ENCODE measurements at places on chromosomes 13 and 19. TPM values are rescaled to one million over a fixed set of nuclear protein-coding genes. Genes with fewer than 3 reads are reported as not detected.
A peak's percentile ranks its signal among the peaks of the same experiment; 100 is the strongest.

Gene ZNF177
- 8.6 TPM for total RNA-seq

Gene MISP3
- total RNA-seq = 0.21 TPM

Gene MYH14
- total RNA-seq = 15.5 TPM

Gene ZNF627
- total RNA-seq = 48.2 TPM

Gene PTGIR
- 2.6 TPM for total RNA-seq

Gene FCER2
- total RNA-seq = 0.21 TPM

GRCh38 chr19:3979674-3980352 lies 5.5 kb downstream of the EEF2 start:
- no peak for DNase-seq

GRCh38 chr13:92994056-92994455 lies 232.6 kb upstream of the GPC6 start:
- DNase-seq = no peak

DNA sequence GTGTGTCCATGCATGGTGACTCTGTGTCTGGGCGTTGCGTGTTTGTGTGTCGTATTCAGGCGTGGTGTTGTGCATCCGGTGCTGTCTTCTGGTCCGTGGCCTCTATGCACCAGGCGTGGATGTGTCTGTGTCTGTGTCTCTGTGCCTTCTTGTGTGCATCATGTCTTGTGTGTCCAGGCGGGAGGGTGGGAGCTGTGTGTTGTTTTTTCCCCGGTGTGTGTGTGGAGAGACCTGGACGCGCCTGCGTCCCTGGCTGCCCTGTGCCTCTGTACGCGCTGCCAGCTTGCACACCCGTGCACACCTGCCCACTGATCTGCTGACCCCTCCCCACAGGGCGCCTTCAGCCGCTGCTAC lies 1.1 kb downstream of the PLK5 start:
- DNase-seq = no peak

DNA sequence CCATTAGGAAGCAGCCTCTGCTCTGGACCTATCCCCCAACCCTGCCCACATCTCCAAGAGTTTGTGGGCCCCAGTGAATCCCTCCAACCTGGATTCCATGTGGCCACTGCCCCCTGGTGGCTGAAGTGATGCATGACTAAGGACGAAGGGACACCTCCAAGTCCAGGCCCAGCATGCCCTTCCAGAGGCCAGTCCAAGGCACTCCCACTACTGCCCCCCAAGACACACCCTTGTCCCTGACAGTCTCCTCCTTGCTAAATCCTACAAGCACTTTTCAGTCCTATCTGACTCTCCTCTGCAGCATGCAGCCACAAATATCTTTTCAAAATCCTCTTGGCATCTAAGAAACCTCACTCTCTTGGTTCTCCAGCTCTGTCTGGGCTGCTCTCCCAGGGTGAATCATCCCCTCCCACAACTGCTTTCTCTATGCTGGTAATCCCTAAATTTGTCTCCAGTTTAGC lies 33.0 kb downstream of the DEDD2 start:
- peak; percentile 25 for DNase-seq

DNA sequence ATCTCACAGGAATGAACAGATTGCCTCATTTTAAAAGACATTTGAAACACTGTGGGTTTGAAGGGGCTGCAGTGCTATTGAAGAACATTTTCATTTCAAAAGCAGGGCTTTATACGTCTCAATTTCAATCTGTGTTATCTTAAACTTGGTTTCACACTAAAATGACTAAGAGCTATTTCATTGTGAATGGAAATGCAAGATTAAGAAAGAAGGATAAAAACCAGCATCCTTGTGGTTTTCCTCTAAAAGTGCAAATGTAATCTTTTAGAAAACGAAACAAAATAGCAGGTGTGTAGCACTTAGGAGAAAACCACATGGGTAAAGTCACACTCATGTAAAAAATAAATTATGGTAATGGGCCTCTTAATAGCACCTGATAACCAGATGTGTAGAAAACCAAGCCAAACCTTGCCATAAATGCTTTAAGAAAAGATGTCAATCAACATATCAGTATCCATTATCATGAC lies 397.7 kb downstream of the GPC6 start:
- no peak for DNase-seq

DNA sequence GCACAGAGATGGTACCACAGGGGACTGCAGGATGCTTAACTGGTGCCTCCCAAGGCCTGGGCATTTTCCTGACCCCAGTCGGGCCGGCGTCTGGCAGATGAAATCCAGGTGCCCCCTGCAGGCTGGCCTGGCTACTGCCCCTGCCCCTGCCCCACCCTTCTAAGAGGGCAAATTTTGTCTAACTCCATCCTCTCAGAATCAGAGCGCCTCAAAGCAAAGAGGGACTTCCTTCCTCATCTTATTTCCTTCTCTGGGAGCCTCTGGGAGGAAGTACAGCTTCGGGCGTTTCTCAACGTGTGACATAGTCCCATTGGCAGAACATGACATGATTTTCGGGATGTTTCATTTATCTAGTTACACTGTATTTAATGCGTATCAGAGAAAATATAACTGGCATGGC lies 2.7 kb downstream of the PRKACA start:
- no peak for DNase-seq

- DNase-seq = no peak
These were observed 50.1 kb downstream of the CEP89 start for GRCh38 chr19:32921624-32922023.

GRCh38 chr19:42524943-42525342 lies 3.3 kb downstream of the CEACAM1 start:
- DNase-seq = no peak

DNA sequence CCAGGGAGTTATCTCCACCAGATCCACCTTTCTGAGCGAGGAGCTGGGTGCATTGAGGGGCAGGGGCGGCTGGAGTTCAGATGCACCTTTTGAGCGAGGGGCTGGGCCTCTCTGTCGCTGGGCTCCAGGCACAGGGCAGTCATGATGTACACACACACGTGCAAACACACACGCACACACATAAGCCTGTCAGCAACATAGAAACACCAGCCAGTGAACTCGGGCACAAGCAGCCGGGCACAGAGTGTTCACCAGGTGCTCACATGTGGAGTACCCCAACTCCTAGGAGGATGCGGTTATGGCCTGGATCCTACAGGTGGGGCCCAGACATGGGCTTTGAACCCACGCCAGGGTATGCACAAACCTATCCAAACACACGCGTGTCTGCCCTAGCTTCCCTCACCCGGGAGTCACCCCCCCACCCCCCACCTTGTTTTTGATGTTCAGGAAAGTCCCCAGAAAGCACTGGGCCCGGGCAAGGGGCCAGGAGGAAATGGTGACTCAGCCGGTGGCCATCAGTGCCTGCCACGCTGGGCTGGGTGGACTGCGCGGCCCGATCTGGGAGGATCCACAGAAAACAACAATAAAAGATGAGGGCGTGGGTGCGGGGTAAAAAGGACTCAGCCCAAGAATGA lies 13.3 kb downstream of the ARRDC2 start:
- DNase-seq = no peak

- DNase-seq = no peak
These were observed 339.7 kb downstream of the ITGBL1 start for GRCh38 chr13:101792189-101792588.

DNA sequence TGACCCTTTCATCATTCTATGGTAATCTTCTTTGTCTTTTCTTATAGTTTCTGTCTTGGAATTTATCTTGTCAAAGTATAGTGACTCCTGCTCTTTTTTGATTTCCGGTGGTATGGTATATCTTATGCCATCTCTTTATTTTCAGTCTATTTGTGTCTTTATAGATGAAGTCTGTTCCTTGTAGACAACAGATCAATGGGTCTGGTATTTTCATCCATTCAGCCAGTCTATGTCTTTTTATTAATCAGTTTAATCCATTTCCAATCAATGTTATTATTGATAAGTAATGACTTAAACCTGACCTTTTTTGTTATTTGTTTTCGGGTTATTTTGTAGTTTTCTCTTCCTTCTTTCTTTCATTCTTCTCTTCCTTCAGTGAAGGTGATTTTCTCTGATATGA lies 495.9 kb upstream of the PCDH9 start:
- DNase-seq = no peak

- DNase-seq = no peak
These were observed 134.7 kb upstream of the SLITRK5 start for GRCh38 chr13:87536499-87536898.

GRCh38 chr13:67278235-67278634 lies 48.1 kb upstream of the PCDH9 start:
- DNase-seq = no peak

DNA sequence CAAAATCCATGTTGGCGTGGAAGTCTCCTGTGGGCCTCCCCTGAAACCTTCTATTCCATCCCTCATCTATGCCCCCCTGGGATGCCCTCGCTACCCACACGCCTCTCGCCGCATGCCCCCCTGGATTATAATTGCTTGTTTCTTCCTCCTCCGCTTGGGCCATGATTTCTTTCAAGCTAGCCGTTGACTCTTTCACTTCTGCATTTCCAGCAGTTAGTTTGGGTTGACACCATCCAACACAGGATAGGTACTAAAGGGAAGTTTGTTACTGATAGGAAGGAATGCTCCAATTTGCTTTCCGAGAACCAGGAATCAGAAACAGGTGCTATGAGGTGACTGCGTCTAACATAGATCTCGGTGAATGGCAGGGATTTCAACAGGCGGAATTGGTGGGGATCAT lies 7.7 kb upstream of the SLC25A15 start:
- no peak for DNase-seq

DNA sequence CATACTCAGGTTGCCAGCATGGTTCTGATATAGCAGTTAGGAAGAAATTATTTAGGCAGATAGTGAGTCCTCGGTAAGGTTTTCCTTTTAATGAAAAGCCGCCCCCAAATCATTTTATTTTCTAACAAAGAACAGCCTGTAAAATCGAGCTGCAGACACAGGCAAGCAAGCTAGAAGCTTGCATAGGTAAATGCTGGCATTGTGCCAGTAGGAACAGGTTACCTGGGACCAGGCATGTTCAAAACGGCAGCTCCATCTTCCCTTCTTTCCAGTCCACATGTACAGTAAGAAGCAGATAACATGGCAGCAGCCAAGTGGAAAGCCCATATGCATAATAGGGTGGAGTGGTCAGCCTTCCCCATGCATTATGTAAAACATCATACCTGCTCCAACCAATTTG lies 71.1 kb downstream of the UGGT2 start:
- DNase-seq = no peak

DNA sequence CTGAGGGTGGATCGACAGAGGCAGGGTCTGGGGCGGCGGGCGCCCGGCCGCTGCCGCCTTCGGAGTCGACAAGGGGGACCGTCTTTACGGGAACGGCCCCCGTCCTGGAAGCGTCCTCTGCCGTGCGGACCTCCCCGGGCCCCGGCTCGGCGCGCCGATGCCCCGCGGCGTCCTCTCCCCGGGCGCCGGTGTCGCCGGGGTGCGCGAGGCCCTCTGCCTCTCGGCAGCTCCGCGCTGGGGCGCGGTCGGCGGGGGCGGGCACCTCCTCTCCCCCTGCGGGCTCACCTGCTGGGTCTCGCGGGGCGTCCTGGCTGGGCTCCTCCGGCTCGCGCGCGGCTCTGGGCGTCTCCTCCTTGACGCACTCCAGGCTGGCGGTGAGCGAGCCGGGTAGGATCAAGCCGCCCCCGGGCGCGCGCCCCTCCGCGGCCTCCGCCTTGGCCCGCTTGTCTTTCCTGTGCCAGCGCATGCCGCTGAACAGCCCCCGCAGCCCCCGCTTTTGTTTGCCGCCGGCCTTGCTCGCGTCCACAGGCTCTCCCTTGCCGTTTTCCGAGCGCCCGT lies 1.5 kb downstream of the AMER2 start:
- no peak for DNase-seq

GRCh38 chr13:111791131-111791530 lies 275.8 kb upstream of the SOX1 start:
- DNase-seq = no peak

GRCh38 chr13:99380921-99381645 lies 73.9 kb upstream of the GPR183 start:
- DNase-seq = no peak

Measured in urinary bladder (tissue), 4 donors.